ENCODE measurements at places on chromosomes 6 and 20.

GRCh38 chr20:24134284-24134683 is 145.7 kb upstream of the GGTLC1 start:
- DNase-seq = no peak

DNA sequence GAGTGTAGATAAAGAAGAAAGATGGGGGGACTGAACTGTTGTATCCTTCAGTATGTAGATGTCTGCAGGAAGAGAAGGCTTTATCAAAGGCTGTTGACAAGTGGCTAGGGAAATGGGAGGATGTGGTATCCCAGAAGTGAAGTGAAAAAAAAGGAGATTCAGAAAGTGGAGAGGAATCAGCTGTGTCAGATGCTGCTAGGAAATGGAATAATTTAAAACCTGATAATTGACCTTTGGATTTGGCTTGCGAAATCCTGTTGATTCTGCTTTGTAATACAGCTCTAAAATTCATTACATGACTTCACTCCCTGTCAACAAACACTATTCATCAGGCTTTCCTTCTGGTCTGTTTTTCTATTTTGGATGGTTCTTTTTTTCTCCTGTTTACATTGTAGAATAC is 41.7 kb downstream of the PHF3 start:
- DNase-seq = no peak

GRCh38 chr20:3803289-3803688 is 7.2 kb downstream of the CDC25B start:
- DNase-seq = no peak

- DNase-seq = no peak
Observed at GRCh38 chr6:79422666-79423065, 114.6 kb downstream of the LCA5 start.

GRCh38 chr6:109082188-109082577 is 12.5 kb downstream of the SESN1 start:
- DNase-seq = no peak

GRCh38 chr6:37433657-37434271 is 743 bp downstream of the CMTR1 start:
- peak; percentile 40 for DNase-seq
